CD8-positive, alpha-beta T cell (primary cell): ENCODE measurements at places on chromosomes 13 and 19.

DNA sequence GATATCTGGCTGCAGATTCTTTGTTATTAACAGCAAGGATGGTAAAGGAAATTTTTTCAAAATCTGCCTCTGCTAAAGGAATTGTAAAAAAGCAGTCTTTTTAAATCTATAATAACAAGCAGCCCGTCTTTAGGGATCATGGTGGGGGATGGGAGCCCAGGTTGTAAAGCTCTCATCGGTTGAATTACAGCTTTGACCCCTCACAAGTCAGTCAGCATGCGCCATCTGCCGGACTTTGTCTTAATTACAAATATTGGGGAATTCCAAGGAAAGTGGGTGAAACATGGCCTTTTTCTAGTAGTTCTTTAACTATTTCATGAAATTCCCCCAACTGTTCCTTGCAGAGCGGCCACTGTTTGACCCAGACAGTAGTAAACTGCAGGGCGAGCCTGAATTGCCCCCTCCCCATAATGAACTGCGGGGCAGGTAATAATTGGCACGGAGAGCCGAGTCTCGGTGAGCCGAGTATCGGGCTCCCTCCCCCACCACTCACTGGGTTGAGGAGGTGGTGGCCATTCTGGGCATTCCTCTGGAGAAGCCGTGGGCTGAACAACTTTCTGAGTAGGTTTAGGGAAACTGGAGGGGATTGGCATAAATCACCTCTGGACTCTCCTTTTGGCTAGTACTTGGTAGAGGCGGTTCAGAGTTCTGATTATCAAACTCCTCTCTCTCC is 11.6 kb downstream of the ZNF578 start:
- no peak for DNase-seq

DNA sequence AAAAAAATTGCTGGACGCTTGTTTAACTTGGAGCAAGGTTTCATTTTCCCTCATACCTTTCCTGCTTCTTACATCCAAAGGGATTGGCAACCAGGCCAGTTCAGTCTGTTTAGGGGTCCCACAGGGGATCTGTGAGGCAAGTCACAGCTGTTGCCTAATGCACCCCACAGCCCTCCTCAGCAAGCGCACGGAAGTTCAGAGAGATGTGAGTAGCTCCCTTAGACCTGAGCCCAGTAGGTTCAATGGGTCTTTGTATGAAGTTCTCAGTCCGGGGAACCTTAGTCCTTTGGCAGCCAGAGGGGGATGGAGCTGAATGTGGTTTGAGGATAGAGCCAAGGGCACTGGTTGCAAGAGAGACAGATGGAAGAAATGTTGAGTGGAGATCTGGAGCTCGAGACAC is 13.0 kb downstream of the SAMD4B start:
- DNase-seq = no peak

GRCh38 chr13:45565331-45565730 is 50.2 kb downstream of the ERICH6B start:
- no peak for DNase-seq

GRCh38 chr19:39236527-39236926 is 8.3 kb downstream of the IFNL3 start:
- peak; percentile 54 for DNase-seq

- DNase-seq = no peak
Observed at GRCh38 chr19:5030822-5031221, 61.9 kb downstream of the KDM4B start.

DNA sequence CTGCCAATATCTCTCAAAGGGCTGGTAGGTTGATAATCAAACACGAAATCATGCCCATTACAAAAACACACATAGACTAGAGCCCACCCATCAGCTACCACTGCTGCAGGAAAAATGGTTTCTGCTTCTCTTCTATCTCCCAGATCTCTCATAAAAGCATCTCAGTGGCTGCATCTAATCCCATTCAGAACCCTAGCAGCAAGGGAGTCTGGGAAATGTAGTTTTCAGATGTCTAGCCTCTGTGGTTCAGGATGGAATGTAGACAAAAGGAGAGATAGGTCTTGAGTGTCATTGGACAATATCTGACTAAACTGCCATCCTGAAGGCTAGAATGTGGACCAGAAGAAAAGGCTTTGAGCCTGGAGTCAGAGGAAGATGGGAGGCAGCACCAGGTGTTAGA is 32.1 kb downstream of the RDH8 start:
- no peak for DNase-seq
